ENCODE measurements at places on chromosomes 1 and 21. TPM values are rescaled to one million over a fixed set of nuclear protein-coding genes. Genes with fewer than 3 reads are reported as not detected.

The ARTN gene
- 1.1 TPM for polyA plus RNA-seq

The AGMAT gene
- 3.4 TPM for polyA plus RNA-seq

The C1QB gene
- polyA plus RNA-seq, result 30.0 TPM

The AK5 gene
- polyA plus RNA-seq, result 6.6 TPM

The LEMD1 gene
- polyA plus RNA-seq, result not detected

The AKR7A3 gene
- 1.6 TPM for polyA plus RNA-seq
